ENCODE measurements at places on chromosomes 2 and 18. TPM values are rescaled to one million over a fixed set of nuclear protein-coding genes. Genes with fewer than 3 reads are reported as not detected.

DNA sequence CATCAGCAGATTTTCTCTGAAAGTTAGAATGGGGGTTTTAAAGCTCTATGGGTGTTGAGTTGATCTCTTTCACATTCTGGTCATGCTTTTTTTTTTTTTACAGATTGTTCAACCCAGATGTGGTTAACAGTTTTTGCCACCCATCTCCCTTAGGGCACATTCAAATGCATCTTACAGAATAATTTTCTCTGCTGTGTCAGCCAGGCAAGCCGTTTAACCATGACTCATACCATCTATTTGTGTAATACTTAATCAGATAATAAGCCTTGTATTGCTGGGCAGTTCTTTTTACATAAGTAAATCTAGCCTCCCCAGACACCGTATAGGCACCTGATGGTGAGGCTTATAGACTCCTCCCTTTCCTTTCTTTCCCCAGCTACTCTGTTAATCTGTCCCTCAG, 62.0 kb downstream of the TGIF1 start:
- DNase-seq, result peak; percentile 83

- DNase-seq, result no peak
Measured at GRCh38 chr18:80204142-80204541, 43.2 kb downstream of the PARD6G start.

GRCh38 chr2:143241403-143242088, 112.3 kb downstream of the ARHGAP15 start:
- no peak for DNase-seq

NEB gene
- total RNA-seq, result 0.41 TPM

- DNase-seq, result no peak
Measured at GRCh38 chr2:218193701-218194100, 23.3 kb upstream of the ARPC2 start.

DNA sequence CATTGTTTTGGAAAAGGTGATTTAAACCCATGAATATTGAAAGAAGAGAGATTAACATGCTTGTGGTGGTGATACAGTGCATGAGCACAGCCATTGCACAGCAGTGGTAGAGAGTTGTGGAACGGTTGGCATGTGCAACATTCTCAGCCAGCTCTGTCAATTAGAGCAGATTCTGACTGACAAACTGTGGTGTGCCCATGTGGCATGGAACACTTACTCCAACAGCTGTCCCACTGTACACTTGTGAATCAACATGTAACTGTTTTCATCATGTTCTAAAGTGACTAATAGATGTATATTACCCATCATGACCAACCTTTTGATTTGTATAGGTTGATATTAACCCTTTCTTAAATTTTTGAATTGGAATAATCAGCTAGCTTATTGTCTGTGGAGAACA, 55.6 kb downstream of the PKP4 start:
- DNase-seq, result no peak

GRCh38 chr2:77169426-77169825, 352.8 kb downstream of the LRRTM4 start:
- DNase-seq, result no peak

GRCh38 chr2:173290518-173290917, 64.2 kb upstream of the CDCA7 start:
- DNase-seq, result no peak

- no peak for DNase-seq
Measured at GRCh38 chr2:49177194-49177593, 22.9 kb upstream of the FSHR start.

FHOD3 gene
- total RNA-seq, result 3.0 TPM

FLACC1 gene
- 1.2 TPM for total RNA-seq

DNA sequence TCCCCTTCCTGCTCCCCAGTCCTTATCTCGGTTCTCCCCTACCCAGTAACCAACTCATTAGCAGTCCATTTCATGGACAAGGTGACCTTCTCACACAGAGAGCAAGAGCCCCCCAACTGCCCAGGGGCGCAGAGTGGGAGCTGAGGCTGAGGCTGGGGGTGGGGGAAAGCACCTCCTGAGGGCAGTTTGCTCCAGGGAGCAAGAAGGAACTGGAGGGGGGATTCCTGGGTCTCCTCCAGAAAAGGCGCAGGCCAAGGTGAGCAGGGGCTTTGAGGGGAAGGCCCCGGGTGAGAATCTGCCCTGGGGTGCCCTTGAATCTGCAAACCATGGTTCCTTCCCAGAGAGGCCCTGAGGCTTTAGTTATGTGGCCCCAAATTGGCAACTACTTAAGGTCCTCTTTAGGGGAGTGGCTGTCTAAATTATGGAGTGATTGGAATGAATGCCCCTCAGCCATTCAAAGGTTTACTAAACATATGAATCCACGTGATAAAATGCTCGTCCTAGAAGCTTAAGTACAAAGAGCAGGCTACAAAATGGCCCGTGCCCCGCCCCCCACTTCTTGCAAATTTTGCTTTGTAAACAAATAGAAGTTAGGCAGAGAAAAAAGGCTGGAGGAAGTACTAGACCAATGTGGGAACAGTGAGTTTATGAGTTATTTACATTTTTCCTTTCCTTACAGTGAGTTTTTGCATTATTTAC, 123.5 kb upstream of the HS6ST1 start:
- no peak for DNase-seq

DNA sequence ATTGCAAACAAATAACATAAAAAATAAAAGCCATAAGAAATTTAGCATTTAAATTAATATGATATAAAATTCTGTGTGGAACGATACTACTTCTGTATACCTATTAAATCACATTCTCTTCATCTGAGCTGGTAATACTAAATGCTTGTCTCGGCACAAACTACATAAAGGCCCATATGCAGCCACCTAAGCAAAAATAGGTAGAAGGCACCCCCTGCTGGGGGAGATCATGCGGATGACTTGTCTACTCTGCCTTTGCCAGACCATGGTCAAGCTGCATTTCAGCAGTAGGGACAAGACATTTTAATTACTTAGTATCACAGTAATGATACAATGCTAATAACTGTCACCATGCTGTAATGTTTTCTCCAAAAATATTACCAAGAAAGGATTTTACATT, 108.0 kb downstream of the CDH19 start:
- DNase-seq, result no peak

SP5 gene
- total RNA-seq, result not detected

- DNase-seq, result no peak
Measured at GRCh38 chr2:183001948-183002347, 36.3 kb downstream of the NCKAP1 start.

- DNase-seq, result no peak
Measured at GRCh38 chr2:234199996-234200395, 149.5 kb downstream of the SPP2 start.

DNA sequence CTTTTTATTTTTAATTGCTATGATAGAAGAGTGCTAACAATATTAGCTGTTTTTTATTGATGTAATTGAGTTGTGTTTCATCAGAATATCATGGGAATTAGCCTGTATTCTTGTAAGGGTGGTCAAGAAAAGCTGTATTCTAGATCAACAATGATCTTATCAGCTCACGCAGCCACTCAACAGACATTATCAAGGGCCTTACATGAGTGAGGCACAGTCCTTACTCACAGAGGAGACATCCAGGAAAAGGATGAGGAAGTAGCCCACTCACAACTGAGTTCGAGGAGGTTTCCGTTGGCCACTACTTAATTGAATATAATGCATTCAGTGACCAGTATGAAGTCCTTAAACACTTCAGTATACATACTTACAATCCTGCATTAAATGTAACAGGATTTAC, 152.5 kb downstream of the AFF3 start:
- no peak for DNase-seq

GRCh38 chr18:62037989-62038778, 145.4 kb upstream of the RNF152 start:
- DNase-seq, result peak; percentile 74

SALL3 gene
- not detected for total RNA-seq

GRCh38 chr2:136107051-136108033, 10.6 kb downstream of the CXCR4 start:
- no peak for DNase-seq

DNA sequence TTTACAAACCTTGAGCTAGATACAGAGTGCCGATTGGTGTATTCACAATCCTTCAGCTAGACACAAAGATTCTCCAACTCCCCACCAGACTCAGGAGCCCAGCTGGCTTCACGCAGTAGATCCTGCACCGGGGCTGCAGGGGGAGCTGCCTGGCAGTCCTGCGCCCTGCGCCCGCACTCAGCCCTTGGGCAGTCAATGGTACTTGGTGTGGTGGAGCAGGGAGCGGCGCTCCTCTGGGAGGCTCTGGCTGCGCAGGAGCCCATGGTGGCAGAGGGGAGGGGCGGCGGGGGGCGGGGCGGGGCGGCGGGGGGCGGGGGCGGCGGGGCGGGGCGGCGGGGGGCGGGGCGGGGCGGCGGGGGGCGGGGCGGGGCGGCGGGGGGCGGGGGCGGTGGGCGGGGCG, 923.4 kb downstream of the SOCS6 start:
- no peak for DNase-seq

SMAD4 gene
- 298 TPM for total RNA-seq

GRCh38 chr18:11689669-11690565, 853 bp downstream of the GNAL start:
- DNase-seq, result peak; percentile 13

DNA sequence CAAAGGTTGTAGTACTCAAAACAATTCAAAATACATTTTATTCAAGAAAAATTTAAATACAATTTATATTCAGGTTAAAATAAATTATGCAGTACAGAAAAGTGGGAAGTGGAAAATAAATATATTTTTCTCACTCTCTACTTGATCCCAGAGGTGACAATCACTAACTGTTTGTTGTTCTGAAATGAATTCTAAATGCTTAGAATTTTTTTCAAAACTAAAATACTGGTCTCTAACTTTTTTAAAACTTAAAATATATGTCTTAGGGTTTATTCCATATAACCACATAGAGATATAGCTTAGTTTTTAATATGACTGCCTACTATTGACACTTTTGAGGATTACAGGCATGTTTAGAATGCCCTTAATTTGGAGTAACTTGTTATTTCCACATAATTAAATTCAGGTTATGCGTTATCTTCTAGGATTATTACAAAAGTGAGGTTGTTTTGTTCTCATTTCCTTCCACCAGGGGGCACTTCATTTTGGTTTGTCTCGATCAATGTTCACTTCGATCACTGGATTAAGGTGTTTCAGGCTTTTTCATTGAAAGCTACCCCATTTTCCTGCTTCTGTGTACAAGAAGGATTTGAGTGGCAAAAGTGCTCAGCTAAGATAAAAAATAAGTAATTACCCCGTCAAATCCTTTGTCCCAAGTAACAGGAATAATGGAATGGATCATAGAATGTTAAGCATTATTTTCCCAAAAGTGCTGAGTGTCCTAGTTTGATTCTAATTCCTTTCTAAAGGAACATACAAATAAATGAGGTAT, 27.1 kb upstream of the TFPI start:
- peak; percentile 73 for DNase-seq

- no peak for DNase-seq
Measured at GRCh38 chr2:85830645-85831044, 58.1 kb downstream of the ST3GAL5 start.

GRCh38 chr18:7766817-7767216, 199.7 kb downstream of the PTPRM start:
- DNase-seq, result no peak

- no peak for DNase-seq
Measured at GRCh38 chr2:1129982-1130381, 179.3 kb downstream of the SNTG2 start.

STAT4 gene
- 0.54 TPM for total RNA-seq

GRCh38 chr2:8421658-8422449, 260.0 kb upstream of the ID2 start:
- DNase-seq, result no peak

DNA sequence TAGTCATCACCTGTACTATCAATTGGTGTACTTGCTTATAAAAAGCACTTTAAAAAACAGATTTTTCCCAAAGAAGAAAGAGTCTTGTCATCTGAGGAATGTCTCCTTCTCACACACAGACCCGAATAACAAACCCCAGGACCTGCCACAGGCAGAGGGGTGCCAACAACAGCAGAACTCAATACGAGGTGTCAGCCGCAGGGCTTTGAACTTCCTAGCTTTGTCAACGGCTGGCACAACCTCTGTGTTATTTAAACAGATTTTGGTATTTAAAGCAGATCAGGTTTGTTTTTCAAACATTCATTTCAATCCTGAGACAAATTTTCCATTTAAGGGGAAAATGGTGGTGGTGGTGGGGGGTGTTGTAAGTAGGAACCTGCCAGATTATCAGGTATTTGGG, 138.4 kb upstream of the RIOK3 start:
- no peak for DNase-seq

- DNase-seq, result no peak
Measured at GRCh38 chr2:238787501-238787900, 60.4 kb upstream of the TWIST2 start.

Data from fibroblast of the aortic adventitia (primary cell).